Mucosa of descending colon (tissue), 3 donors: ENCODE measurements at places on chromosomes 2 and 18.

GRCh38 chr18:34760444-34760843, 50.3 kb downstream of the DTNA start:
- DNase-seq: no peak

- DNase-seq: no peak
These were observed 1.7 kb downstream of the MIB1 start for GRCh38 chr18:21742315-21742687.

DNA sequence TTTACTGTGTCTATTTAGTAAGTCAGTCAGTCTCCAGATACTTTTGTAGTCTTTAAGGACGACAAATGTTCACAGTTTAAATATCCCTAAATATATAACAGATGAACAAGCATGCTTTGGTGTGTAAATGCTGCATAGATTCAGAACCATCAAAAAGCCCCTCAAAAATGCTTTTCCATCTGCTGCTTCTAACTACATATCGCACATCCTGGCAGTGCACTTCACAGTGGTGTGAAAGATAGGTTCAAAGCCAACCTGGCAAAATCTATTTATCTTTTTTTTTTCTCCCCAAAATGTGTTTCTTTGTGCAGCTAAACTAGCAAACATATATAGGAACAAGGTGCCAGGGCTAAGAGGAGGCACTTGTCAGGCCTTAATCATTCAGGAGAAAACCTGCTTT, 753.8 kb downstream of the PLCL1 start:
- DNase-seq: no peak

DNA sequence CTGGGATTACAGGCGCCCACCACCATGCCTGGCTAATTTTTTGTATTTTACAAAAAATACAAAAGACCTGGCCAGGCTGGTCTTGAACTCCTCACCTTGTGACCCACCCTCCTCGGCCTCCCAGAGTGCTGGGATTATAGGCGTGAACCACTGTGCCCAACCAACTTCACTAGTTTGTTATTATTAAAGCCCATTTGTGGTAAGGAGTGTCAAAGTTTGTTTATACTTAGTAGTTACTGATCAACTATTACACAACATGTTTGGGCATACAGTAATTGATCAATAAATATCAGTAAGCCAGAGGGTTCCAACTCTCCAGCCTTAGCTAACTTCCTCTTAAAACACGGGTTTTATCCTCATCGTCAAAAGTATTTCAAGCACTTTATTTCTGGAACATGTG, 67.5 kb upstream of the ZNG1B start:
- no peak for DNase-seq

DNA sequence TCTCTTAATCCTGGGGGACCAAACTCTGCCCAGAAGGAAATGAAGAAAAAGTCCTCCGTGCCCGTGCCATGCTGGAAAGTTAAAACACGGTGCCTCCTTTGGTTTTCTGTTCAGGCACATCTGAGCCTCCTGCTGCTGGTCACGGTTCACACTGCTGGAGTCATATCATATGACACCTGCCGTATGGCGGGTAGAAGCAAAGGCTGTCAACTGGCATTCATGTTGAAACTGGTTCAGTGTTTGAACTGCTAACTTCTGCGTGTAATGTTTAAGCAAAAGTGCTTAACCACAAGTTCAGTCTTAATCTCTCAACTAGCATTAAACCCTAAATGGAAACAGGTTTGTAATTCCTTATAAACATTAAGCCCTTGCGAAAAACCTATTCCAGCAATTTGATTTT, 3.1 kb downstream of the STK39 start:
- peak; percentile 48 for DNase-seq

DNA sequence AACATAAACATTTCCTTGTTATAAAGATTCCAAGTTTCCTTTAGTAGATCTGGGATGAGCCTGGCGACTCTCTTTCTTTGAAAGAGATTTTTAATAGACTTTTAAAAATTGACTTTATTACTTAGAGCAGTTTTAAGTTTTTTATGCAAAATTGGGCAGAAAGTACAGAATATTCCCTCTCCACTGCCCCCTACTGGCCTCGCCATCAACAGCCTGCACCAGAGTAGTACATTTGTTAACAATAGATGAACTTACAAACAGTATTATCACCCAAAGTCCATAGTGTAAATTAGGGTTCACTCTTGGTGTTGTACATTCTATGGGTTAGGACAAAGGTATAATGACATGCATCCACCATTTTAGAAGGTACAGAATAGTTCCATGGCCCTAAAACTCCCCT, 3.9 kb downstream of the MAP3K19 start:
- DNase-seq: no peak

DNA sequence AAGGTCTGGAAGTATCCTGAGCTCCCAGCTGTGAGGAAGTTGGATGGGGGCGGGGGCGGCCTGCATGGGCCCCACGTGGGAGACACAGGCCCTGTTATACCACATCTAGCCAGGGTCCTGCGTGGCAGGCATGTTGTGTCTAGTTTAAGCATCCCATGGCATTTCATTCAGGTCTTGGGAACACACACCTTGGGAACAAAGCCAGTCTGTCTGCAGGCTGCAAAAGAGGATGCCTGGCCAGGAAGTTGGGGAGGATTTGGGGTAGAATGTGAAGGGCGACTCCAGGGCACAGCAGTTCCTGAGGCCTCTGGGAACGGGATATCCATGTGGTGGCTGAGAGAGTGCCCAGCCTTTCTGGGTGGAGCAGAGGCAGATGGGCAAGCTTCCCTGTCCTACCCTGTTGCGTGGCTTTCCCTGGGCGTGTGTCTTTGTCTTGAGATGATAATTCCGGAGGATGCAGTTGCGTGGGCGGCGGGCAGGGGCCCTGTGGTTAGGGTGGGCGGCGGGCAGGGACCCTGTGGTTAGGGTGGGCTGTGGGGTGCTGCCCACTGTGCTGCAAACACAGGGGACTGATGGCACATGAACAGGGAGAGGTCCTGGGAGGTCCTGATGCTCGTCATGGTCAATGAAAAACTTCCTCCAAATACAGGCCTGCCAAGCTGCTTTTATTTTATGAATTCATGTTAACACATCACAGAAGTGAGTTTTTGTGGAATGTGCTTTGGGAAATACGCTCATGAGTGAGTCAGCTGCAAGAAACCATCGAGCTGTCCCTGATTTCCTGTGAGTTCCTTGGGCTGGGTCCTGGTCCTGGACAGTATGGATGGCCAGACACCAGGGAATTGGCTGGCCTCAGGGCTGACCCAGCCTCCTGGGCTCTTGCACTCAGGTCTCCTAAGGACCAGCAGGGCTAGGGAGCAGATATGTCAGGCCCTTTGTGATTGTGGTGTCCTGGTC, 90.0 kb upstream of the HS6ST1 start:
- DNase-seq: no peak

DNA sequence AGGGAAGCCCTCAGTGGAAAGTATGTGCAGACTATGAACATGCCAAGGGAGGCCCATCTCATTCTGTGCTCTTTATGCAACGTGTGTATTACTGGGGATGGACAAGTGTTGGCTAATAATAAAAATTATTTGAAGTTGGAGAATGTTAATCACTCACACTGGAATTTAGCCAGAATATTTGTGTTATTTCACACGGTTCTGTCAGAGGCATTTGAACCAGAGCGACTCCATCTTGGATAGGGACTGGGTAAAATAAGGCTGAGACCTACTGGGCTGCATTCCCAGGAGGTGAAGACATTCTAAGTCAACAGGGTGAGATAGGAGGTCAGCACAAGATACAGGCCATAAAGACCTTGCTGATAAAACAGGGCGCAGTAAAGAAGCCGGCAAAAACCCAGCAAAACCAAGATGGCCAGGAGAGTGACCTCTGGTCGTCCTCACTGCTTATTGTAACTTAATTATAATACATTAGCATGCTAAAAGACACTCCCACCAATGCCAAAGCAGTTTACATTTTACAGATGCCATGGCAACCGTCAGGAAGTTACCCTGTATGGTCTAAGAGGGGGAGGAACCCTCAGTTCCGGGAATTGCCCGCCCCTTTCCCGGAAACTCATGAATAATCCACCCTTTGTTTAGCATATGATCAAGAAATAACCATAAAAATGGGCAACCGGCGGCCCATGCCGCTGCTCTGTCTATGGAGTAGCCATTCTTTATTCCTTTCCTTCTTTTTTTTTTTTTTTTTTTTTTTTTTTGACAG, 2.6 kb upstream of the FZD5 start:
- DNase-seq: no peak

GRCh38 chr2:64283006-64283570, 138.9 kb upstream of the PELI1 start:
- no peak for DNase-seq

DNA sequence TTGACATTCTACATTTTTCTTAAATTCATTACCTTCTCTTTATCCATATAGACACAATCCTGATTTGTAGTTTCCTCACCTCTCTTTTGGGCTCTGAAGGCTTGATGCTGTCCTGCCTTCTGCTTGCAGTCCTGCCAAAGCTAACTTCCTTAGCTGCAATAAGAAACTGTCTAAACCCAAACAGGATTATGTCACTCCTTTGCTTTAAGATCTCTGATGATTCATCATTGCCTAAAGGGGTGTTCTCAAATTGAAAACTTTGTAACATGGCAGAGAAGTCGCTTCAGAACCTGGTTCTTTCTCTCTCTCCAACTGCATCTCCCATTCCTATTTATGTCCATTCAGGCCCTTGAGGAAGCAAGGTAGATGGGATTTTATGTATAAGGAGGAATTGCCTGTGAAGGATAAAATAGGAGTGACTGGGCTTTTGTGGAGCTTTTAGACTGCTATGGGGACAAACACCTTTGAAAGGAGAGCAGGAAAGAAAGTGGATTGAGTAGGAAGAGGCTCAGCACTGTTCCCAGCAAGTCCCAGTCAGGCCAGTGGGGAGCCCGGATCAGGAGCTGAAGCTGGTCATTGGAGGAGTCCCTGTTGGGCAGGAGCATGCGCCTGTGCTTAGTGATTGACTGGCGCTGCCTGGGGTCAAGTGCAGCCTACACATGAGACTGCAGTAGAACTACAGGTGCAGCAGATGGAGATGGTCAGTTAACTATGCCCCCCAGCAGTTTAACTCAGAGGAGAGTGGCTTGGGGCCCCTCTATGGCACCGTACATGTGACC, 390.6 kb downstream of the CTNNA2 start:
- DNase-seq: no peak

DNA sequence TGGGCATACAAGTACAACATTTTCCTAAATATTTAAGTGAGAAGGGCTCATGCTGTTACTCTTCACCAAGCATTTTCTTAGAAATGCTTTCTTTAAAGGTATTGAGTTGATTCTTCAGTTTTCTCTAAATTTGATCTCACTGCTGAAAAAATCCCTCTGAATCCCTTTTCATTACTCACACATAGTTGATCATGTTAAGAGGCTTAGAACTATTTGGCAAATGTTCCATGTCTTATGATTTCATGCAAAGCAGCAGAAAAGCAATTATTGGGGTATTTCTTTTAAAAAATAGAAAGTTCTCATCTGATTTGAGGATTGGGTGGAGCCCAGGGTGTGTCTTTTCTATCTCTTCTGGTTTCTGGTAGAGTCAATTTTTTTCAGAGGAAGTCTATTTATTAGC, 1079.8 kb upstream of the ZEB2 start:
- DNase-seq: no peak

DNA sequence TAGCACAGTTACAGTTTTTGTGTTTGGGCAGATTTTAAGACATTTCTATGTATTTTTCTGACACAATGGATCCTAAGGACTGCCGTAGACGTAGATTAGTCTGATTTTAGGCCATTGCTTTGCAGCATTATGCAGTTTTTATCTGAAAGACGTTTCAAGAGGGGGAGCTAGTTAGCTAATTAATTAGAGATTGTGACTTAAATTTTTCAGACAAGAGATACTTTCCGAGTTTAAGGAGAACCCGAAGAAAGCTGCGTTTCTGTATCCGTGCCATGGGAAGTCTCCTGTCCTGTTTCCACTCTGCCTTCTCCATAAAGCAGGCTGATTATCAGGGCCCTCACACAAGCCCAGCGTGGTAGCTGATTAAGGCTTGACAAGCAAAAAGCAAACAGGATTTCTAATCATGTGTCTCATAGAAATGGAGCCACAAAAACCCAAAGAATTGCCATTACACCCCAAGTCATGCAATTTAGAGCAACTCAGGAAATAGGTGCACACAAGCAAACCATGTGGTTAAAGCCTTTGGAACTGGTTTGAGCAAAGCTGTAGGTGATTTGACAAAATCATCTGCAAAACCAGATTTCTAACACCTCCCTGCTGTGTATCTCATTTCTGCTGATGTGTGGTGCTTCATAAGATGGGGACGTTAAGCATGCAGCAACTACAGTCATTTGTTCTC, 808.1 kb downstream of the RNF144A start:
- DNase-seq: no peak
